Activated CD8-positive, alpha-beta T cell treated with anti-CD3 and anti-CD28 coated beads for 36 hours (primary cell): ENCODE measurements at places on chromosomes 2 and 18. TPM values are rescaled to one million over a fixed set of nuclear protein-coding genes. Genes with fewer than 3 reads are reported as not detected.

RAB27B gene
- total RNA-seq, result not detected

KCNG2 gene
- not detected for total RNA-seq

TMEFF2 gene
- not detected for total RNA-seq

AOX1 gene
- total RNA-seq, result 0.69 TPM

FAM237A gene
- not detected for total RNA-seq

DNA sequence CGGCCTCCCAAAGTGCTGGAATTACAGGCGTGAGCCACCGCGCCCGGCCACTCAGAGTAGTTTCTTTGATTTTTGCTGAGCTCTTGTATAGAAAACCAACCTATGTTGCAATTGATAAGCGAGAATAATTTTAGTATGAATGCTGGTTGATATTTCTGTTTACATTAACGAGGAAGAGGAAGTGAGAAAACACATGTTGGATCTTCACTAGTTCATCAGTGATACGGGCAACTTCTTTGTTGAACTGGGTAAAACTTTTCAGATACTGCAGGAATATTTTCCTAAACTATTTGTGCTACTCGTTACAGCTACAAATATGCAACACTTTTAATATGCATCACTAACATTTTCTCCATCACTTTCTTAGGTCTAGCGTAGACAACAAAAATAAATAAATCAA, 67.9 kb upstream of the SLC25A52 start:
- peaks cover 7% of the 10 kb centered on the region for H3K4me1 ChIP-seq
- no peak overlapping the region for H3K27ac ChIP-seq
- H3K27me3 ChIP-seq, result no peaks in the 10 kb centered on the region
- peaks cover 35% of the 10 kb centered on the region for H3K36me3 ChIP-seq
- DNase-seq, result no peak
- H3K4me3 ChIP-seq, result no peak overlapping the region

DNA sequence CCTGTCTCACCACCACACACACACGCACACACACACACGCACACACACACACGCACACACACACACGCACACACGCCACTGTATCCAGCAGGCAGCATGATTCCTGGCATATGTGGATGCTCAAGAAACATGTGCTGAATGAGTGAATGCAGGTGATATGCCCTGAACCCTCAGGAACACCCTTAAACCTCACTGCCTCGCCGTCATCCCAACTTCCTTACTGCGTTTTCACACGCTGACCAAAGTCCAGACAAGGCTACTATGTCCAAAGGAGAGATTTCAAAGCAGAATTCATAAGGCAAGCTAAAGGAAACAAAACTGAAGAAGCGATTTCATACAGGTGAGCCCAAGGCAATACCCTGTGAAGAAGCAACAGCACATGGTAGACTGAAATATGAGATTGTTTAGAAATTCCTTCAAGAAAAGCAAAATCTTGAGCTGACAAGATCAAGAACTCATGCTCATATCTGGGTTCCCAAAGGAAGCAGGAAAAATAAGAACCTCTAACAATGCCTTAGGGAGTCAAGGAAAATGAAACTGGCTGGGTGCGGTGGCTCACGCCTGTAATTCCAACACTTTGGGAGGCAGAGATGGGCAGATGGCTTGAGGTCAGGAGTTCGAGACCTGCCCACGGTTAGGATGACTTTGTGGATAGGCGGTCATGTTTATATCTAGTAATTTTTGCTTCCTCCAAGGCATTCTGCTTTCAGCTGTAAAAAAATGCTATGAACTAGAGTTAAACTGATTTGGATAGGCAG, 69.1 kb downstream of the TNFRSF11A start:
- no peak for DNase-seq
- H3K36me3 ChIP-seq, result no peaks in the 10 kb centered on the region

DNA sequence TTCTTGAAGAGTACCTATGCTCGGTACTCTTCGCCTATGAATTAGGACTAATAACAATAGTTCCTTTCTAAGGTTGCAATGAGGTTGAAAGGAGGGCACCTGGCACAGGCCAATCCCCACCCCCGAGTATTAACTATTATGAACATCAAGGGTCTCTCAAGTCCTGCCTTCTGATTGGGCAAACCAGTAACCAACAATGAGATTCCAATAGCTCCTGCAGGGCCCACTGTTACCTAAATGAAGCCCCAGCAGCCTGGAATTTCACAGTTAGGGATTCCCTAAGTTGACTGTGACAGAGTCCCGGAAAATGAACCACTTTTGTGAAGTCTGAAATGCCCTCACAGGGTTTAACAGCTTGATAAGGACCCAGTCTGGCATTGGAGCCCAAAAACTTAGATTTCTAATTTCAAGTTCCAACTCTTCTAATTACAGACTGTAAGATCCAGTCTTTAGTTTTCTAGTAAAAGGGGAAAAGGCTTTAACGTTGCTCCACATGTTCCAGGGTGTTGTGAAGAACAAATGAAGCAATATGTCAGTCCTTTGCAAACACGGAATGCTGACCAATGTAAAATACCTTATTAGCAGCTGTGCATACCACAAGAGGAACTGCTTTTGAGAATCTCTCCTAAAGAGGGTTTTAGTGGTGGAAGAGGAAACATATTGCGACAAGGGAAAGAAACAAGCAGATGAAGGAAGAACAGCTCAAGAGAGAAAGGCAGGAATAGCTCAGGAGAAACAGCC, 277.7 kb upstream of the MAP2 start:
- H3K4me3 ChIP-seq, result no peak overlapping the region
- H3K27me3 ChIP-seq, result no peaks in the 10 kb centered on the region
- no peaks in the 10 kb centered on the region for H3K36me3 ChIP-seq
- H3K4me1 ChIP-seq, result no peaks in the 10 kb centered on the region

DNA sequence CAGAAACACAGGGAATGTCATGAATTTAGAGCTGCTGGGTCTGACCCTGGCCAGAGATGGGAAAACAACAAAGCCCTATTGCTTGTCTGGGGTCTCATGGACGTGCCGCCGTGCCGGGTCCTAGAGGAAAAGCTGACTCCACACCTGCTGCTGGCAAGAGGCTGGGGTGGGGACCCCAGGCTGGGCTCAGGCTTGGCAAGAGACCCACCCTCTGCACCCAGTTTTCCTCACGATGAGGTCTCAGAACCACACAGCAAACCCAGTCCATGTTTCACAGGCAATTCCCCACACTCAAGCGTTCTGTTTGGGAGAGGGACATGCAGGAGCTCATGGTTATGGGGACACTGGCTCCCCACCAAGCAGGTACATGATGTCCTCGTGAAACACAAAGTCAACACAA, 367.3 kb upstream of the SALL3 start:
- peaks cover 3% of the 10 kb centered on the region for H3K27me3 ChIP-seq
- DNase-seq, result no peak
- no peak overlapping the region for H3K4me3 ChIP-seq
- no peaks in the 10 kb centered on the region for H3K36me3 ChIP-seq

DNA sequence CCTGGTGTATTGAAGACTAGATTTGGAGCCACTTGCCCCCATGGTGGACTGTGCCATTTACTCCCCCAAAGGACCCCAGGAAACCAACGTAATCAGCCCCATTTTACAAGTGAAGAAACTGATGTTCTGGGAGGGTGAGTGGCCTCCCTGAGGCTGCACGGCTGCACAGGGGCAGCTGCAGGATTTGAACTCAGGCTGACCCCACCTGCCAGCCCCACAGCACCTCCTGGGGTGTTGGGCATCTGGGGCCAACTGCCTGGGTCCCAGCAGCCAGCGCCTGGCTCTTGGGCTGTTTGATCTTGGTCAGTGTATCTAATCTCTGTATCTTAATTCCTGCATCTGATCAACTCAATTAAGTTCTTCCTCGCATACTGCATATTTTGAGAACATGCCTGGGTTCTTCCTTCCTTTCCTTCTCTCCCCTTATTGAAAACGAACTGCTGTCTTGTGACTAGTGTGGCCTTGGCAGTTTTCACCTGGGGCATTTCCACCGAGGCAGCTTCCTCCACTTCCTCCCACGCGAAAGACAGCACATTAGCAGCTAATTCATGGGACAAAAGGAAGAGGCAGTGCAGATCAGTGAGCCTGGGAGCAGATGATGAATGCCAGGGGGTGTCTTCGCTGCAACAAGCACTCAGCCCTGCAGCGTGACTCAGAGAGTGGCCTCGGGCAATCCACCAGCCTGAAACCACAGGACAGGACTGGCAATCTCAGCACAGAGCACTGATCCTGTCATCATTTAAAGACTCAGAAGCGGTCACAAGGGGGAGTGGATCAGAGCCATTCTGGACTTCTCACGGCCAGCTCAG, 184.1 kb upstream of the RAB12 start:
- DNase-seq, result no peak
- H3K27ac ChIP-seq, result no peak overlapping the region
- no peak overlapping the region for H3K4me3 ChIP-seq
- H3K36me3 ChIP-seq, result no peaks in the 10 kb centered on the region
- no peaks in the 10 kb centered on the region for H3K4me1 ChIP-seq

GRCh38 chr18:58612315-58613055, 16.4 kb downstream of the ALPK2 start:
- H3K36me3 ChIP-seq, result peaks cover 2% of the 10 kb centered on the region
- no peak overlapping the region for H3K4me3 ChIP-seq
- peaks cover 55% of the 10 kb centered on the region for H3K4me1 ChIP-seq
- H3K27me3 ChIP-seq, result no peaks in the 10 kb centered on the region
- H3K27ac ChIP-seq, result no peak overlapping the region
